Hematopoietic multipotent progenitor cell (in vitro differentiated cells): ENCODE measurements at places on chromosomes 3 and 15.
A peak's percentile ranks its signal among the peaks of the same experiment; 100 is the strongest.

DNA sequence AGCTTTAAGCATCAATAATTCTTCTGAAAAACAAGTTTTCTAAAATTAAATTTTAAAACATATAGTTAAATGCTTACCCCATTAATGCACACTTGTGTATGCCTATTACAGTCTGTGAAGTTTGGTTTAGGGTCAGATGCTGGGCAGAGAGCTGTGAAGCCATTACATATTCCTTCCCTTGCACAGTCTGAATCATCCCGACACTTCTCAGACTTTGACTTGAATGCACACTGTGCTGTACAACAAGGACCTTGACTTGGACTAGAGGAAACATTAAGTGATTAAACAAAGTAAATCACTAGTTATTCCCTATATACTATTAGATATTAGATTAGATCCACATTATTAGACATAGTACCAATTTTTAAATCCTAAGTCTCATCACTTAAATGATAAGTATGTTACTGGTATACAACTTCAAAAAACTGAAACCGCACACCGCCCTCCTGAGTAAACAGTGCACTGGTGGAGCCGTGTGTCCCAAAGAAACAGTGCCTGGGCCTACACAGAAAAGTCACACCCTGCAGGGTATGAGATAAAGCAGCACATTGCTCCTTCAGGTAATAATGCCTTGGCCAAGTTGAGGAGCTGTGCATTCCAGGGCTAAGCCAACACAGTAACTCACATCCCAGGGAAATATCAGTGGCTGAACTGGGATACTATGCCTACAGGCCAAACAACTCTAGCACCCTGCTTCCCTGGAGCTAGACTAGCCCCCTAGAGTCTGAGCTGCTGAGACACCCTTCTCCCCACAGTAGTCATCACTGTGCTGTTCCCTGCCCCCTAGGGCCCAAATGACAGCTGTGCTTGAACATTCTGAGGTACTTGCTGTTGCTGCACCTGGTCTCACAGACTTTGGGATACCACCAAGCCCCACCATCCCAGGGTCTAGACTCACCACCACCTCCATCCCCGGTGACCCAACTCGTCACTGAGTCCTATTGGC is 137.5 kb downstream of the ADAM10 start:
- no peak for DNase-seq

DNA sequence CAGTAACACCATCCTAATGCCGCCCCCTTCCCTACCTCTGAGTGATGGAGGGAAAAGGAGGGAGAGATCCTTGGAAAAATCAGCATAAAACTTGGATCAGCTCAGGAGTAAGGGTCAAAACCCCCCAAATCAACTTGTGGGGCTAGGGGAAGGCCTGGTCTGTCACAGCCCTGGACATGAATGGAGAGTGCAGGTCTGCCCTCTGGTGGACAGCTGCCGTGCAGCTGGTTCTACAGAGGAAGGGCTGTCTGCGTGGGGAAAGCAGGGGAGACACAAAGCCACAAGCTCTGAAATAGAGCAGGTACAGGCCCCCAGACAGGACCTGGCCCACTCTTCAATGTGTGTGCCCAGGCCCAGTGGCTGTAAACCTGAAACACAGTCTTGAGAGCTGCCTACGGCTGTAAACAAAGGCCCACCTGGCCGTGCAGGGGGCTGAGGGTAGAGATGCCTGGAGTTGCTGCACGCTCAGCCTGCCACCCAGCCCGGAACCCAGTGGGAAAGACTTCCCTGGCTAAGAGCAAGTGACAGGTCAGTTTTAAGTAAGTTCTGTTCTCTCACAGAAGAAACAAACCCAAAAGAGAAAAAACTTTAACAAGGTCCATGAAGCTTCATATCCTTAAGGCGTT is 16.4 kb downstream of the CLK3 start:
- DNase-seq, result peak; percentile 55

DNA sequence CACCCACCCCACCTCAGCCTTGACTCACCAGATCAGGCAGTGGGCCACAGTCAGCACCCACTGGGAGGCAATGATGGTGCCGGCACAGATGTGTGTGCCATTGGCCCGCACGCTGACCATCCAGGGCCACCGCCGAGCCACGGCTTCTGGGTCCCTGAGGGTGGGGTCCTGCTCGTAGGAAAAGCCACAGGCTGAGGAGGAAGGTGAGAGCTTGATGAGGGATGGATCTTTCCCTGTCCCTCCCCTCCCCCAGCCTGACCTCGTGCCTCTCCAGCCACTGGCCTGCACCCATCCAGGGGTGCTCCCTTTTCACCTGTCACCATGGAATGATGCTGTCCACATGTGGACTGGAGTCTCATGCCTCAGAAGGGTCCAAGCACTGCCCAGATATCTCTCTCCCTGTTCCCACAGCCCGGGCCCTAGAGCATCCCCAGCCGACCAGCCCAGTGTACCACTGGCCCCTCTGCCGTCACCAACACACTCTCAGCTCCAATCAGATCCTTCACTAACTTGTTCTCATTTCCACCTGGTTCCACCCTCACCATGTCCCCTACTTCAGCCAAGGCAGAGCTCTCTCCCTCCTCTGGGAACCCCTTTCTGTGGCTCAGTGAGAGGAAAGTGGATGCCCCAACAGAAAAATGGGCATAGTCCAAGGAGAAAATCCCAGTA is 2.0 kb downstream of the PRSS50 start:
- DNase-seq, result no peak

- no peak for DNase-seq
Measured at GRCh38 chr3:16740515-16740914, 135.3 kb upstream of the DAZL start.

GRCh38 chr3:67876261-67876660 is 221.8 kb upstream of the SUCLG2 start:
- no peak for DNase-seq

GRCh38 chr3:131033480-131034080 is 6.9 kb downstream of the NEK11 start:
- DNase-seq, result no peak

- DNase-seq, result no peak
Measured at GRCh38 chr15:90665288-90666134, 51.6 kb upstream of the BLM start.

GRCh38 chr15:77895742-77896141 is 181.8 kb downstream of the TBC1D2B start:
- no peak for DNase-seq

- no peak for DNase-seq
Measured at GRCh38 chr15:78003539-78004008, 73.9 kb downstream of the TBC1D2B start.

DNA sequence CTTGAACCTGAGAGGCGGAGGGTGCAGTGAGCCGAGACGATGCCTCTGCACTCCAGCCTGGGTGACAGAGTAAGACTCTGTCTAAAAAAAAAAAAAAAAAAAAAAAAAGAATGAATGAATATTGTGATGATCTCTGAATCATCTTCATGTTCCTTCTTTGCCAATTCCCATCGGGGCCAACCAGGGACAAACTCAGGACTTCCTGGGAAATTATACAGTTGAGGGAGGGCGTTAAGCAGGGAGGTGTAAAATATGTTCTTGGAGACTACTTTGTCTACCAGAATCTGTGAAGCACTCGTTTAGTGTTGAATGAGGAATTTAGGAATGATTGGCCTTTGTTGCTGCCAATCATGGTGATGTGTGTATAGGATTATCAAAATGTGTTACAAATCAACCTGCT is 210.6 kb downstream of the PTPRG start:
- DNase-seq, result no peak

GRCh38 chr3:24520976-24521419 is 26.3 kb upstream of the THRB start:
- DNase-seq, result no peak
